ENCODE measurements at places on chromosomes 1 and 21. TPM values are rescaled to one million over a fixed set of nuclear protein-coding genes. Genes with fewer than 3 reads are reported as not detected.

DNA sequence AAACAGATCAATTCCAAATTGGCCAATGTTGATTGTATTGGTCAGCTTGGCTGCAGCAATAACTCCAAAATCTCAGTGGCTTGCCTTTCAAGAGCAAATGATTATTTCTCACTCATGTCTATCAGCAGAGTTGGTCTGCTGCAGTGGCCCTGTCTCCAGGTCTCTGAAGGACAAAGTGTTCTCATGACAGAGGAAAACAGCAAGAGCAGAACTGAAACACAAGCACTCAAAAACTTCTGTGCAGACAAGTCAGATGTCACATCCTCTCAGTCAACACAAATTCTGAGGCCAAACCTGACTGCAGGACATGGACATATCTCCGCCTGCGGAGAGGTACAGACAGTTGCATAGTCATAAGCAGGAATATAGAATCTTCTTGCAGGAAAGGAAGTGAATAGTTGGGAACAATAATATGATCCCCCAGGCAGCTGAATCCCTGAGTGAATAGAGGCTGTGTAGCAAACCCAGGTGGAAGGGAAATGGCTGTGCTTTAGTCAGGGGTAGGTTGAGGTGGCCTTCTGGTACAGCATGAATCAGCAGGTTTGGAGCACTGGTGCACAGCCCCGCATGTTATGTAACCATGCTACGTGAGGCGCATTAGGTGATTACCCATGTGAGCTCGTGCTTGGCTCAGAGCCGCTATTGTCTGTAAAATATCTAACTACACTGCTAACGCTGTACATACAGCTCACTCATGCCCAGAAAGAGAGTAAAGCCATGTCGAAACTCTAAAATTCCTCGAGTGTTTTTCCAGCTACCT, 17.1 kb upstream of the UBE2U start:
- DNase-seq = no peak
- H3K27ac ChIP-seq = no peak overlapping the region
- no peak overlapping the region for H3K4me3 ChIP-seq

DNA sequence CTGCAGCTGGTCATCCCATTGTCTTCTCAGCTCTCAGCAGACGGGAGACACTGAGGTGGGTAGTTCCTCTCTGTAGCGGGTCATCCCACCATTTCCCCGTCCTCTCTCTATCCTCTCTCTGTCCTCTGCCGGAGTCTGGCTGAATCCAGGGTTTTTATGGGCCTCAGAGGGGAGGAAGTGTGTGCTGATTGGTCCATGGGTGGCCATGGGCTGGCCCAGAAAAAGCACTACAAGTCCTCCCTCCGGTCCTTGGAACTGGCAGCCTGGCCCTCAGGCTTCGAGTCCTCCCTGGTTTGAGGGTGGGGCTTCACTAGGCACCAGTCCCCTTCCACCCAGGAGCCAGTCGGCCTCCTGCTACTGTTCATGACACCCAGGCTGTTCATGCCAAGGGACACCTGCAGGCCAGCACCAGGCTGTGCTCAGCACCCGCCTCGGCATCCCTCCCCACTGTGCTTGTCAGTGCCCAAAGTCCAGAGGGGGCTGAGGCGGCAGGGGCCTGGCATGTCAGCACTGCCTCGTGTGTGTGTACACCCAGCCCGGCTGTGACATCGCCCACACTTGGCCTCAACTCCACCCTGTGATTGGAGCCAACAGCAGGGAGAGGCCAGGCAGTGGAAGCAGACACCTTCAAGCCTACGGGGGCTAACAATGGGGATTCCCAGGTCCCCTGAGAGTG, 23.0 kb upstream of the LRRC8C start:
- peak overlapping the region; percentile 71 for H3K4me3 ChIP-seq
- H3K36me3 ChIP-seq = peaks cover 26% of the 10 kb centered on the region

GRCh38 chr1:237891266-237891665, 544 bp upstream of the ZP4 start:
- H3K27ac ChIP-seq = no peak overlapping the region
- H3K4me3 ChIP-seq = no peak overlapping the region
- no peaks in the 10 kb centered on the region for H3K36me3 ChIP-seq

DNA sequence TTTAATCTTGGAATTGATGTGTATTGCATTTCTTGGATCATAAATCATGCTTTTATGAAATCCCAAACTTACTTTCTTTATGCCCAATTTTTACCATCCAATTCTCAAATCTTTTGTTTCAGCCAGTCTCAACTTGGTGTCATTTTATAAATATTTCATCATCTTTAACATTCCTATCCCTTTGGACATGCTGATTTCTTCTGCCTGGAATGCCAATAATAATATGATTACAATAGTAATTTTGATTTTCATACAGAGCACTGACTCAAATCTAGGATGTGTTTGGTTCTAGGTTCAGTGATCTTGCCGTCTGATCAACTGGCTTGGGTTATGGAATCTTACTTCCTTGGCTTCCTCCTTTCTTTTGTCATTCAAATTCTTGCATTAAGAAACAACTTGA, 12.8 kb downstream of the RRP15 start:
- H3K4me3 ChIP-seq = no peak overlapping the region
- no peak for DNase-seq
- no peaks in the 10 kb centered on the region for H3K4me1 ChIP-seq
- no peak overlapping the region for H3K27ac ChIP-seq
- H3K36me3 ChIP-seq = peaks cover 5% of the 10 kb centered on the region
- no peaks in the 10 kb centered on the region for H3K27me3 ChIP-seq

- H3K36me3 ChIP-seq = no peaks in the 10 kb centered on the region
- peak; percentile 80 for DNase-seq
- peak within 1 kb of the TSS; percentile 72 for H3K4me3 ChIP-seq
- peaks cover 10% of the 10 kb centered on the region for H3K4me1 ChIP-seq
Measured at GRCh38 chr1:207644852-207645634, at the start of gene CR1L. CR1L (plus strand) TSS chr1:207645133; CDS start chr1:207645234, 101 bp downstream.

DNA sequence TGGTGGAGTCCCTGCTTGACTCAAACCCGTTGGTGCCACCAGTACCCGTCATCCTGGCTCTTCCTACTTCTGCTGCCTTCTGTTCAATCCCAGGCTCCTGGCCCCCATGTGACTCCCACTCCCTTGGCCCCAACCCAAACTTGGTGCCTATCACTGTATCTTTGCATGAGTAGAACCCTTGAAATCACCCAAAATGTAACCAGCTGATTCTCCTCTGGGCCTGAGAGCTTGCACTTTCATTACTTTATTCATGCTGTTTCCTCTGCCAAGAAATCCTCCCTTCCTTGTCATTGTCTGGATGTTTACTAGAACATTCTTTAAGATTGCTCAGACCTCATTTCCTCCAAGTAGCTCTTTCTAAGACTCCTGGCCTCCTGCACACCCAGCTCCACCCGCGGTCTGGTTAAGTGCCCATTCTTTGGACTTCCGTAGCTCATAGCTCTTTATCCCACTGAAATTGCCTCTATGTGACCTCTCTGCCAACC, 15.7 kb downstream of the PTAFR start:
- H3K27ac ChIP-seq = no peak overlapping the region
- peaks cover 27% of the 10 kb centered on the region for H3K27me3 ChIP-seq

DNA sequence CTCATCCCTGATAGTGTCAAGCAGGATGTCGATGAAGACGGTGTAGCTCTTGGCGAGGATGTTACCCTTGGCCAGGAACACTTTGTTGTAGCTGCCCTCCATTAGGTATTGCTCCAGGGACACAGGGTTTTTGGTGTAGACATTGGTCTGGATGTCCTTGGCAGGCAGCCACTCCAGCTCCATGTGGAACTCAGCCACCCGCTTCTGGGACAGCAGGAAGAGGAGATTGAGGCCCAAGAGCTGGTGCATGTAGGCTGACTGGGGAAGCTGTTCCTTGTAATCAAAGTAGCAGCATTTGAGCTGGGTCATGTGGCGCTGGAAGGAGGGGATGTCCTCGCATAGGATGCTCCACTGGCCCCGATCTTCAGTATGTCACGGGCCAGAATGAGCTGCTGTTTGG, 9.5 kb downstream of the IL6R start:
- no peaks in the 10 kb centered on the region for H3K36me3 ChIP-seq
- peaks cover 16% of the 10 kb centered on the region for H3K4me1 ChIP-seq
- H3K27ac ChIP-seq = no peak overlapping the region
- no peak for DNase-seq

DNA sequence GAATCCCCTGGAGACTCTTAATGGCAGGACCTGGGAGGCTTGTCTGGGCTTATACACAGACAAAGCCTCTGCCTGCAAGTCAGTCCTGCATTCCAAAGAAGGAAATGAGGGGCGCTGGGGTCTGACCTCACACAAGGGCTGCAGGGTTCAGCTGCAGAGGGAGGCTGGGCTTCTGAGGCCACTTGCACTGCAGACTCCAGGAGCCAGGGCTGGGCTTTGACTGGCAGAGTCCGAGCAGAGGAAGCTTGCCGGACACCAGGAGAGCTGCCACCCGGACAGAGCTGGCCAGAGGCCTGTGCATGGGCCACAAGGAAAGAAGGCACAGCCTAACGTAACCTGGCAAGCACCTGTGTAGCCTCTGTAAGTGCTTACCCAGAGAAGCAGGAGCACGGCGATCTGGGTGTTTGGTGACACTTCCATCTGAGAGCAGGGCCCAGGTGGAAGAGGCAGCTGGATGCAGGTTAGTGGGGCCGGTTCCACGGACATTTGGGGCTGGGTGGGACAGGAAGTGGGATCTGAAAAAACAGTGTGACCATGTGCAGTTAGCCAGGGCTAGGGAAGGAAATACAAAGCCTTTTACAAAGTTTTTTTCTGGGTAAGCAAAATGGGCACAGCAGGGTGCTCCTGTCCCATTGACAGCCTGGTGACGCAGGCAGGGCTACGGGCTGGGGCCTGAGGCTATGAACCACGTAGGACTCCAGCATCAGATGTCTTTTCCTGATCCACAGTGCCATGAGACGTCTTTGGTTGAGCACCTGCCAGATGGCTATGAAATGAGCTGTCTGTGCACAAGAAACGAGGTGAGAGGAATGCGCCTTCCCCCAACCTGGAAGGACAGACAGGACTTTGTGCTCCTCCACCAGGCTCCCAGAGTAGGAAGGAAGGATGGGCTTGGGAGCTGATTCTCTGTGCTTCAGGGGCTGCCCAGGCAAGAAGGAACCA, 37.3 kb upstream of the LBR start:
- peaks cover 76% of the 10 kb centered on the region for H3K4me1 ChIP-seq
- peak overlapping the region; percentile 23 for H3K4me3 ChIP-seq
- H3K27ac ChIP-seq = peak overlapping the region; percentile 76
- no peaks in the 10 kb centered on the region for H3K27me3 ChIP-seq
- H3K36me3 ChIP-seq = peaks cover 4% of the 10 kb centered on the region

DNA sequence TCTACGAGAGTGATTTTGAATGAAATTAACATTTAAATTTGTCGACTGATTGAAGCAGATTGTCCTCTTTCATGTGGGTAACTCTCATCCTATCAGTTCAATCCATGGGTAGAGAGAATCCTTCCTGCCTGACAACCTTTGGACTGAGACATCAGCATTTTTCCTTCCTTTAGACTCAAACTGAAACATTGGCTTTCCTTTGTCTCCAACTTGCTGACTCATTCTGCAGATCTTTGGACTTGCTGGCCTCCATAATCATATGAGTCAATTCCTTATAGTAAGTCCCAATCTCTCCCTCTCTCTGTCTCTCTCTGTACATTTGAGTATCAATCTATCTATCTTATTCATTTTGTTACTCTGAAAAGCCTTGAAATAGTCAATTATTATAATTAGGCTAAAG, 416.7 kb downstream of the LRRIQ3 start:
- H3K36me3 ChIP-seq = no peaks in the 10 kb centered on the region
- no peak for DNase-seq
- H3K4me1 ChIP-seq = no peaks in the 10 kb centered on the region
- no peak overlapping the region for H3K4me3 ChIP-seq
- no peak overlapping the region for H3K27ac ChIP-seq

GRCh38 chr1:247198781-247199180, 27.0 kb upstream of the ZNF124 start:
- no peak for DNase-seq
- peaks cover 96% of the 10 kb centered on the region for H3K36me3 ChIP-seq
- no peak overlapping the region for H3K4me3 ChIP-seq
- H3K27ac ChIP-seq = peak overlapping the region; percentile 11
- H3K27me3 ChIP-seq = no peaks in the 10 kb centered on the region

The PLA2G2C gene
- not detected for total RNA-seq

The PROX1 gene
- not detected for total RNA-seq

The WNT3A gene
- not detected for total RNA-seq

The CADM3 gene
- total RNA-seq = not detected

The FCRL1 gene
- total RNA-seq = not detected

The B3GALT2 gene
- total RNA-seq = 0.63 TPM

The LRRC8B gene
- 13.0 TPM for total RNA-seq

All from activated CD8-positive, alpha-beta T cell treated with anti-CD3 and anti-CD28 coated beads, Interleukin-2, amount 10 ng/mL, durations not matched to agents 7 days and 5 days (primary cell).